ENCODE measurements at places on chromosomes 12 and 14.

- DNase-seq: no peak
Observed at GRCh38 chr12:32477714-32478113, 78.4 kb downstream of the FGD4 start.

- DNase-seq: no peak
Observed at GRCh38 chr12:113233967-113234366, 12.7 kb downstream of the TPCN1 start.

DNA sequence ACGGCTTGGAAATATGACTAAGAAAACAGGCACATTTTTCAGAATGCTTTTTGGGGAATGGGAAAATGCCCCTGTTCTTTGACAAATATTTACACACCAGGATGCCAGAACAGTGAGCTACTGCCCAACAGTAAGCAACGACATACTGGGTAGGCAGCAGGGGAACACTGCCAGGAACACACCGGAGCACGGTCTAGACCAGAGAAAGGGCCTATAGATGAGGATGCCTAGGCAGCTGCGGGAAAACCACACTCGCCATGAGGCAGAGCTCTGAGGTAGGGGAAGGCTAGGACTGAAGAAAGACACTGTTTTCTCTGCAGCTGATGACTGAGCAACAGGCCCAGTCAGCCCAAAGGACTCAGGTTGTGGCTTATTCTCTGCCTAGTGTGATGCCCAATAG is 45.9 kb upstream of the COL2A1 start:
- no peak for DNase-seq

GRCh38 chr14:47590767-47591495 is 84.5 kb downstream of the MDGA2 start:
- DNase-seq: no peak

GRCh38 chr14:24280797-24281460 is 9.5 kb upstream of the RABGGTA start:
- DNase-seq: no peak

DNA sequence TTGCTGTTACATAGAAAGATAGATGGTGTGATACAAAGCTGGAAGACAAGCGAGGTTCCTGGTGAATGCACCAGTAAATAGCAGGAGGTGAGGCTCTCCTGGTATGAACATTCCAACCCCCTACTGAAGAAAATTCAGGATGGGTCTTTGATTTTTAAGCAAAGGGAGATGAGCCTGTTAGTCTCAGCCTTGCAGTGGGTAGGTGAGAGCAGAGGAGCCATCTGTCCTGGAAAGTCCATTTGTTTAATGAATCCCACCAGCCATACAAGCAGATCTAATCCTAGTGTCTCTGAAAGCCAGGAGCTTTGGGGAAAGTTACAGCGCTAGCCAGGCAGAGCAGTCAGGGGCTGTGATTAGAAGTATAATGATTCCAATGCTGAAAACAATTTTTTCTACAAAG is 234.8 kb upstream of the FOXN3 start:
- no peak for DNase-seq

- peak; percentile 39 for DNase-seq
Observed at GRCh38 chr12:55729819-55730818, 1.3 kb upstream of the CD63 start.

- DNase-seq: no peak
Observed at GRCh38 chr12:15562263-15562662, 226.9 kb downstream of the EPS8 start.

GRCh38 chr12:27915021-27915420 is 57.5 kb downstream of the PTHLH start:
- no peak for DNase-seq

DNA sequence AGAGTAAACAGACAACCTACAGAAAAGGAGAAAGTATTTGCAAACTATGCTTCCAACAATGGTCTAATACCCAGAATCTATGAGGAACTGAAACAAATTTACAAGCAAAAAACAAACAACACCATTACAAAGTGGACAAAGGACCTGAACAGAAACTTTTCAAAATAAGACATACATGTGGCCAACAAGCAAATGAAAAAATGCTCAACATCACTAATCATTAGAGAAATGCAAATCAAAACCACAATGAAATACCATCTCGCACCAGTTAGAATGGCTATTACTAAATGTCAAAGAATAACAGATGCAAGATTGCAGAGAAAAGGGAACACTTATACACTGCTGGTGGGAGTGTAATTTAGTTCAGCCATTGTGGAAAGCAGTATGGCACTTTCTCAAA is 125.8 kb downstream of the C12orf42 start:
- DNase-seq: no peak

DNA sequence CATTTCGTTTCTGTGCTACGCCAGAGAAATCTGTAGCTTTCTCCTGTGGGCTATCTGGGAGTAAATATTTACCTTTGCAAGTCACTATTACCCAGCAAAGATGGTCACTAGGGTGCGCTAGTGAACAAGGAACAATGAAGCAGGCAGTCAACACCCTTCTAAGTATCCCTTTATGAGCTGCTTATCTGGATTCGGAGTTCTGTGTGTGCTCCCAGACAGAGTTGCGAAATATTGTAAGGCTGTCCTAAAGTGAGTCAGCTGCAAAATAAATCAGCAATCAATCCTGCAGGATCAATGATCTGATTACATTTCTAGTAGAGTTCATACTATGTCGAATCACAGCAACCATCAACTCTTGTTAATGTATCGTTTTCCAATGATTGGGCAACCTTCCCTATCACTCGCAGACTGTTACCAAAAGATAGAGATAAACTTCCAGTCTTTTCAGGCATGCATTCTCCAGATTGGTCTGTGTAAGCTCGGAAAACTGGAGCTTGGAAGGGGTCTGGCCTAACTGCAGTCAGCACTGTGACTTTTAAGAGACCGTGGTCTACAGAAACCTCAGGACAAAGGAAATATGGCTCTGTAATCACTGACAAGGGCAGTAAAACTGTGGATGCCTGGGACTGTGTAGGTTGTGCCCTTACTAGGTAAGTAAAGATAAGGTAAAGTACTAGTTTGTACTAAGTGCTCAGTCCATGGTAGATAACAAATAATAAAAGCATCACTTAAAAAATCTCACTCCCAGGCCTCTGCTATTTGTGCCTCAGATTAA is 133.5 kb downstream of the KCNK10 start:
- peak; percentile 41 for DNase-seq

- DNase-seq: no peak
Observed at GRCh38 chr14:44369401-44370123, 137.5 kb downstream of the FSCB start.

- no peak for DNase-seq
Observed at GRCh38 chr12:130651188-130651959, 64.7 kb downstream of the RIMBP2 start.

GRCh38 chr12:53492188-53492587 is 7.1 kb downstream of the MAP3K12 start:
- no peak for DNase-seq

DNA sequence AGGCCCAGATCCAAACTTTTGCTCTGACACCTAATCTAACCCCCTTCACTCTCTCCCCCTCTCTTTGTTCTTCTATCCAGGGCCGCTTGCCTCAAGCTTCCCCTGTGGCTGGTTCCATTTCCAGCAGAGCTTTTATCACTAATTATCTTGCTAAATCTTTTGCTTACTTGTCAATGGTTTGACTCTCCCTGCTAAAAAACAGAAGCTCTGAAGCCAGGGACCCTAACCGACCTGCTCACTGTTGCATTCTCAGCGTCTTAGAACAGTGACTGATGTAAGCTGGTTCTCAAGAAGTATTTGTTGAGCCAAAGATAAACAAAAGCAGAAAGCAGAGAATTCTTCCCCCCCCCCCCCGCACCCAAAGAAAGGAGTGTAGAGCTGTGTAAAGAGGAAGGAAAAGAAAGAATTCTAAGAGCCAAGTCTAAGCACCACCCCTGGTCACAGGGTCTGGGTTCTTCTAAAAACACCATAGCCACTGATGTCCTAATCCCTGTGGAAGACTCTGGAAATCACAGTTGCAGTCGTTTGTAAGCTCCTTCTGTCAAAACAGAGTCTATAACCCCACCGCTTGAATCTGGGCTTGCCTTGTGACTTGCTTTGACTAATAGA is 385.8 kb downstream of the MED13L start:
- DNase-seq: no peak

DNA sequence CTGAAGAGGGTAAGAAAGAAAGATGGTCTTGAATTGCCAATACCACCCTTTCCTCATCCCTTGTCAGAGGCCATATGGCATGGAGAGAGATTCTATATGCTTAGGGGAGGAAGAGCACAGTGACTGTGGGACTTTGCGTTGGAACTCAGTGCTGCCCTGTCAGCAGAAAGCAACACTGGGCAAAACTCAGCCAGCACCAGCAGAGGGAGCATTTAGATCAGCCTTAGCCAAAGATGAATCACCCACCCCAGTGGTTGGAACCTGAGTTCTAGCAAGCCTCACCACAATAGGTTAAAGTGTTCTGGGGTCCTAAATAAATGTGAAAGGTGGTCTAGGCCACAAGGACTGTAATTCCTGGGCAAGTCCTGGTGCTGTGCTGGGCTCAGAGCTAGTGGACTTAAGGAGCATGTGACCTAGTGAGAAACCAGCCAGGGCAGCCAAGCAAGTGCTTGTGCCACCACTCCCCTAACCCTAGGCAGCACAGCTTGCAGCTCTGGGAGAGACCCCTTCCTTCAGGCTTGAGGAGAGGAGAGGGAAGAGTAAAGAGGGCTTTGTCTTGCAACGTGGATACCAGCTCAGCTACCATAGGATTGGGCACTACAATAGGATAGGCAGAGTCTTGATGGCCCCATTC is 11.4 kb upstream of the BCAT1 start:
- peak; percentile 70 for DNase-seq
